ENCODE measurements at places on chromosomes 16 and 17. TPM values are rescaled to one million over a fixed set of nuclear protein-coding genes. Genes with fewer than 3 reads are reported as not detected.

The MYO1D gene
- 25.7 TPM for total RNA-seq

GRCh38 chr17:6072611-6073010 lies 2.4 kb downstream of the WSCD1 start:
- DNase-seq: no peak

The HOXB1 gene
- not detected for total RNA-seq

The ITGB4 gene
- not detected for total RNA-seq

DNA sequence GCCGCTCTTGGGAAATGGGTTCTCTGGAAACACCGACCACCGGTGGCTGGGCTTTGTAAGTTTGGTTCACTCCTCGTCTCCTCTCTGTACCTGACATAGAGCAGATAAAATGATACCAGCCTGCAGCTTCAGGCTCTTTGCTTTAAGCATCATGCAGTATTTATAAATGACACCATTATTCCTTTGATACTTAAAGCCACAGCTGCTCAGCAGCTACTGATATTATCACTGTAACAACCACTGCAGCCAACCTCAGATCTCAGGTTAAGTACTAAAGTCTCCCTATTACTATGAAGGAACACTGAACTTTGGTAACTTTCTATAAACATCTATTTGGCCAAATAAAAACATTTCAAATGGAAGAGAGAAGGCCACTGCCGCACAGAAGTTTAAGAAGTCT lies 34.6 kb downstream of the PDIA2 start:
- no peak for DNase-seq

The TEKT5 gene
- total RNA-seq: not detected

The DNAAF1 gene
- not detected for total RNA-seq

DNA sequence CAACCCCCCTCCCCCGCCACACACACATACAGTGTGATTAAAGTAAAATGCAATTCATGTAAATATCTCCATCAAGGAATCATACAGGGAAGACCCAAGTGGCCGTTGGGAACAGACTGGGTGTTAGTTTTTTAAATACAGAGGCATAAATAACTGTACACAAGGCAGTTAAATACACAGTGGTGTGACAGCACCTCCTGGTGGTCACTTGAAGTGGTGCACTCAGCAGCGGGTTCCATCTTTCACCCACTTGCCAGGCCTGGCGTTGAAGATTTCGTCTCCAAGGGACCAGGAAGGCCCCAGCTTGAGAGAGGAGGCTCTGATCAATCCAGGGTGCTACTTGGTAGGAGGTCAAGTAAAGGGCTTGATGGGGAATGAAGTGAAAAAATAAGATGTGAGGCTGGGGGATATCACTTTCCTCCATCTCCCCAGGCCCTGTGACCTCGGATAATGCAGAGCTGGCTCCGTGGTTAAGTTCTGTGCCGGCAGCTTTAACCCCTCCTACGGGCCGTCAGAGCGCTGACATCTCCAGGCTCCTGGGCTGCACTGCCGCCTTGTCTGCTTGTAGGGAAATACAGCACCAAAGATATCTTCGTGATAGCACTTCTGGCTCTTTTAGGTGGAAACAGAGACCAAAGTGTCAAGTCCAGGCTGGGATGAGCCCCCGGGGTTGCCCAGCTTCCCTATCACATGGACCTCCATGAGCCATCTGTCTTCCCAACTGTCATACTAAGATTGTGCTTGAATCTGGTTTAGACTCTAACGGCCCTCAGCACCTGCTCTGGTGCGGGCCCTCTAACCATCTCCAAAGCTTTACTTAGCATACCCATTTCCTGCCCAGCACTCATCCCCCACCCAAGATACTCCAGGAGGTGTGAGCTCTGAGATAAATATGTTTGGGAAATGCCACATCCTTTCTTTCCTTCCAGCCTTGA lies 20.7 kb downstream of the LGALS9 start:
- peak; percentile 69 for DNase-seq

GRCh38 chr16:88503374-88503770 lies 50.3 kb downstream of the ZFPM1 start:
- no peak for DNase-seq

GRCh38 chr17:18379246-18380146 lies 1.9 kb downstream of the EVPLL start:
- no peak for DNase-seq

- DNase-seq: no peak
Measured at GRCh38 chr17:36755586-36755985, 154.2 kb downstream of the MRM1 start.
